Thoracic aorta (tissue), 2 donors: ENCODE measurements at places on chromosomes 3 and 15.

- no peak for DNase-seq
Observed at GRCh38 chr3:13709706-13710105, 160.8 kb downstream of the FBLN2 start.

DNA sequence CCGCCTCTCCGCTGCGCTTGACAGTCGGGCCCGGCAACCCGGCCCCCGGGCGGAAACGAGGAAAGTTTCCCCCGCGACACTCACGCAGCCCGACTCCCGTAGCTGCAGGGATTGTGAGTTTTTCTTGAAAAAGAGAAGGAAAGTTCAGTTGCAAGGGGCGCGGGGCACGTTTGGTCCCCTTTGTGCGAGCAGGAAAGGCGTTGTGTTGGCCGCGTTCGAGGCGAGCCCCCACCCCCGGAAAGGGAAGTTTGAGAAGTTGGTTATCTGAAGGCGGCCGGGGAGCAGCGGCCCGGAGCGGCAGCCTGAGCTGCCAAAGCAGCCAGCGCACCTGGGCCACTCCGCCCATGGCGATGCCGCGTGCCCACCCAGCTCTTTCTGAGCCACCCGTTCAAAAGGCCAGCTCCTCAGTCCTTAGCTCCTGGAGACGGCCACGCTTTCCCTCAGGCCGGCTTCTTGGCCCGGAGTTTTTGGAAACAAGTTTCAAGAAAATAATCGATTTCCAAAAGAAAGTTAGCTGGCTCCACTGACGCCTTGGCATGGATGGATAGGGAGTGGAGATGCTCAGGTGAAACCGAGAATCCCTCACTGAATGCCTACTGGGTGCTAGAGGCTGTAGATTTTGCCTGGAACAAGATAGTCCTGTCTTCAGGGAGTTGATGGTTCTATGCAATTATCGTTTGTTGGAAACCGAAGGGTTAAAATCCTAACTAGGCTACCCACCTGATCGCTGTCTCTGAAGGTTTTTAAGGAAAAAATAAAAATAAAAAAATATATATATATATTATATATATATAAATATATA, 832 bp downstream of the TGFBR2 start:
- no peak for DNase-seq

GRCh38 chr3:56468184-56469106, at the start of gene ERC2:
Gene ERC2 (minus strand): TSS chr3:56468467.
- no peak for DNase-seq

GRCh38 chr3:42815826-42816225, 6.6 kb downstream of the ACKR2 start:
- no peak for DNase-seq

- DNase-seq = no peak
Observed at GRCh38 chr15:42121021-42121420, 26.7 kb upstream of the PLA2G4D start.

- DNase-seq = no peak
Observed at GRCh38 chr3:55484191-55484689, 2.9 kb downstream of the WNT5A start.

DNA sequence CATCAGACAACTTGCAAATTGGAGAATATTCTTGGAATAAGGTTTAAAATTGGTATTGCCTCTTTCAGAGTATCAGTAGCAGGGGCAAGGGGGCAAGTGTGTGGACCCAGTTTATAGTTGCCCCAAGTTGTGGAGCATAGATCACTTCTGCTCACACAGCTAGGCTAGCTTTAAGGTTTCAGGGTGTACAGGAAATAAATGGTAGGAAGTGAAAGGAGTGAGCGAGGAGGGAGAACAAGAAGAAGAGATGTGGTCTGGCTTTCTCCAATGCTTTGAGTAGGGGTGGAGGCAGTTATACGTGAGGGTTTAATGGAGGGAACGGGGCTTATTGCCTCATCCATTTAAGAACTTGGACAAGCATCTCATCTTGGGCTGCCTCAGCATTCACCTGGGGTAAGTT, 290.0 kb upstream of the CFAP20DC start:
- no peak for DNase-seq

GRCh38 chr15:93152360-93152759, 63.3 kb upstream of the RGMA start:
- no peak for DNase-seq

- DNase-seq = no peak
Observed at GRCh38 chr3:110101361-110101760, 764.0 kb upstream of the DPPA4 start.

DNA sequence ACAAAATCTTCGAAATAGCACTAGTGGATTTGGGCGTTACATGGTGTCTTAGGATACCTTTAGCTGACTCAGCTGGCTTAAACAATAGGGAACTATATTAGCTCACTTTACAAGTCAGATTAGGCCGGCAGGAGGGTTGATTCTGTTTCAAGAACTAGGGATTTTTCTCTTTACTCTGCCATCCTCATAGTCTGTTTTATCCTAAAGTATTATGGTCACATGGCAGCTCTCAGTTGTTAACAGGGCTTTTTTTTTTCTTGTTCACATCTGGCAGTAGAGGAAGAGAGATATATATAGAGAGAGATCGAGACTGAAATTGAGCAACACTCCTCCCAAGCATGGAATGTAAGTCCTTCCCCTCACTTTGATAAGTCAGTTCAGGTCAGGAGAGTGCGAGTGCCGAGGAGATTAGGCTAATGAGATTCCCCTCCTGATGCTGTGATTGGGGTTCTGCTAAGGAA, 32.9 kb downstream of the CHP1 start:
- no peak for DNase-seq

GRCh38 chr15:80177156-80177555, 24.4 kb downstream of the FAH start:
- DNase-seq = no peak

- no peak for DNase-seq
Observed at GRCh38 chr3:193971261-193971751, 164.6 kb upstream of the HES1 start.

DNA sequence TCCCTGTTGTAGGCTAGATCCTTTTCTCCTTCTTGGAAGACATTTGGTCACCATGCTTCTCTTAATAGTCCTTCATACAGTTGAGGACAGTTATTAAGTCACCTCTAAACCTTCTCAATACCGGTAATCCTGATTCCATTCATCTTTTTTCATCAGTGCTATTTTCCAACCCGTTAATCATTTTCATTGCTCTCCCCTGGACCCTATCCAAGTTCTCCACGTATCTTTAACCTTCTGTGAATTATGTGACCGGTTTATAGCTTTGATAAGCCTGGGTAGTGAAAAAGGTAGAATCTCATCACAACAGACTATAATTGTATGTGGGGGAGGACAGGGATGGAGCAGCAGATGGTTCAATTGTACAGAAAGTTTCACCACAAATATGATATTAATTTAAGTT, 168.5 kb downstream of the MECOM start:
- DNase-seq = no peak

DNA sequence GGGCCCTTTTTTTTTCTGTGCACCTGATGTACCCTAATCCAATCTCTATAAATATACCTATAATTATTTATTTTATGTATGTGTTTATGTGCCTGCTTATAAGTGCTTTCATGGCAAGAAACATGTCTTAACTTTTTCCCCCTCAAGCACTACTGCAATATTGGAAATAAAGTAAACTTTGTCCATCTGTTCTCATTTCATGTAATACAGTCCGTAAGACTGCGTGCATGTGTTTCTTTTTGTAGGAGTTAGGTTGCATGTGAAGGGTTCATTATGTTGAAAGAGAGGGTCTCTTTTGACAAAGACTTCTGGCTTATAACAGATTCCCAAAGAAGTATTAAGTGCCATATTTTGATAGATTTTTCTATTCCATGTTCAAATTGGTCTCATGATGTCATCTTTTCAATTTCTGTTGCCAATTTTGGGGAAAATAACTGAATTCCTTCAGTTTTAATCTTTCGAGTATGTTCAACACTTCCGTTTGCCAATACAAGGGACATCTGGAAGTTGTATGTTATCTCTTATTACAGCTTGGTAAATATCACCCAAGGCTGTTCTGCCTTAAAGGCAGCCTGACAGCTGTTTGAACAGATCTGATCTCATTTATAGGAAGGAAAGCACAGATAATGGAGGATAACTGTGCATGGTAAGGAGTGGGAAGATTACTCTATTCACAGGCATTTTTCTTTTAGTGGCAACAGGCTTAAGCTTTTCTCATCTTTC, 273.1 kb upstream of the SGO1 start:
- DNase-seq = no peak
